KBM-7 (cell line): ENCODE measurements at places on chromosomes 13 and 19.
A peak's percentile ranks its signal among the peaks of the same experiment; 100 is the strongest.

DNA sequence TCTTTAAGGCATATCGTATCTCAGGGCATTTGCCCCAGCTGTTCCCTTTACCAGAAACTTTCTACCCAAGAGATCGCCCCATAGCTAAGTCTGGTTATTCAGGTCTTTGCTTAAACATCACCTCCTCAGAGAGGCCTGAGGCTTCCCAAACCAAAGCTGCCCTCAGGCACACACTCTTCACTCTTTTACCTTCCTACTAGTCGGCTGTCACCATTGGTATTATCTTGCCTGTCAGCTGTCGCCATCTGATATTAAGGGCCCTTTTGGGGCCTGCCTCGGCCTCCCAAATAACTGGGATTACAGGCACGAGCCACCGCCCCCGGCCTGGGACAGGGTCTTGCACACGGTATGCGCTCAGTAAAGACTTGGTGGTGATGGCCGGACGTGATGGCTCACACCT, 1.0 kb downstream of the GADD45GIP1 start:
- no peak for DNase-seq

DNA sequence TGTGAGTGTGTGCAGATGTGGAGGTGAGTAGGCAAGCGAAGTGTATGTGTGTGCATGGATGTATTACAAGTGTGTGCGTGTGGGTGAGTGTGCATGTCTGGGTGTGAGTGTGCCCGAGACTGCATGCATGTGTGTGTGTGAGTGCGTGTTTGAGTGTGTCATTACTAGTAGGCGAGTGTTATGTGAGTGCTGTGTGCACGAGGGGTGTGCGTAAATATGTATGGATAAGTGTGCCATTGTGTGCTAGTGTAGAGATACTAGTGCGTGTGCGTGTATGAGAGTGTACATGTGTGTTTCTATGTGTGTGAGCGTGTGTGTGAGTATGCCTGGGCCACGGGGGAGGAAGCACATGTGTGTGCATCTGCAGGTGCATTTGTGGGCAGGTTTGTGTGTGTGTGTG, 53.8 kb downstream of the CELF5 start:
- DNase-seq: no peak

GRCh38 chr13:31394506-31394905, 194.7 kb downstream of the B3GLCT start:
- no peak for DNase-seq

DNA sequence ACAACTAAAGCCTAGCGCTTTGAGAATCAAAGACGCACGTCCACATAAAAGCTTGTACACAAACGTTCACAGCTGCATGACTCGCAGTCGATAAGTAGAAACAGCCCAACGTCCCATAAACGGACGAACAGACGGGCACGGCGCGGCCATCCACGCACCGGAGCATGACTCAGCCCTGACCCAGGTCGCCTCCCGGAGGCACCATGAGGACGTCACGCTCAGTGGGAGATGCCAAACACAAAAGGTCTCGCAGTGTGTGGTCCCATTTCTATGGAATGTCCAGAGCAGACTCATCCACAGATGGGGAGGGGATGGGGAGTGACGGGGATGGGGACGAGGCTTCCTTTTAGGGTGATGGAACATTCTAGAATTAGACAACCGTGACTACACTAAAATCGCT, 9.4 kb downstream of the POLRMT start:
- DNase-seq: no peak

DNA sequence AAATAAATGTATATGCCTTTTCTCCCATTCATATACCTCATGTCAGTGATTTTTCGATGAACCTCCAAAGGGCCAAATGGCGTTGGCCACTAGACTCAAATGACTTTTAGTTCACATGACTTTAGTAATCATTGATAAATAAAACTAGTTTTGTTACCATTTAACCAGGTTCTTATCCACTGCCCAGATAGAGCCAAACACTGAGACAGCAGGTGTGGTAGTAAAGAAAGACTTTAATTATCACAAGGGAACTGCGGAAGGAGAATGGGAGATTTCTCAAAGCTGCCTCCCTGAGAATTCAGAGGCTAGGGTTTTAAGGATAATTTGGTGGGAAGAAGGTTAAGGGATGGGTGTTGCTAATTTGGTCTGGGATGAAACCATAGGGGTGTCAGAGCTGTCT, 19.4 kb upstream of the KBTBD6 start:
- DNase-seq: no peak

GRCh38 chr19:5154129-5154798, 185.4 kb downstream of the KDM4B start:
- peak; percentile 29 for DNase-seq

- peak; percentile 45 for DNase-seq
Measured at GRCh38 chr13:74040200-74040599, 94.0 kb downstream of the KLF12 start.

DNA sequence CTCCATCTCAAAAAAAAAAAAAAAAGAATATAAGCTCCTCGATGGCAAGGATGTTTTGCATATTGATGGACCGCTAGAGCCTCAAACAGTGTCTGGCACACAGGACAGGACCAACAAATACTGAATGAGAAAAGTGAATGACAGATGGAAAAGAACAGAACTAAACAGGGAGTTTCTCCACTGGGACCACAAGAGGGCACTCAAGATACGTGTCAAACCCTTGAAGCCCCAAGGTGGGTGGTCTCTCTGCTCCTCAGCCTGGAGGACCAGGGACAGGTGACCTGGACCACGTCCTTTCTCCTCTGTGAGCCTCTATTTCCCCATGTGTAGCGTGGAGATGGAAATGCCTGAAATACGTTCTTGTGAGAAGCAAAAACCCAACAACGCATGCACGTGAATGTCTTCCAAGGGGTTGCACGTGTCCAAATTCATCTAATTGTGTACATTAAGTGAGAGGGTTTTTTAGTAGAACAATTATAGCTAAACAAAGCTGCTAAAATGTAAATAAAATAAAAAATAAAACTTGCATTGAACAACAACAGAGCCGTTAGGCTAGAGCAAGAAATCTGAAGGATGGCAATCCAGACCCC, 5.7 kb upstream of the CDC42EP5 start:
- DNase-seq: peak; percentile 68

DNA sequence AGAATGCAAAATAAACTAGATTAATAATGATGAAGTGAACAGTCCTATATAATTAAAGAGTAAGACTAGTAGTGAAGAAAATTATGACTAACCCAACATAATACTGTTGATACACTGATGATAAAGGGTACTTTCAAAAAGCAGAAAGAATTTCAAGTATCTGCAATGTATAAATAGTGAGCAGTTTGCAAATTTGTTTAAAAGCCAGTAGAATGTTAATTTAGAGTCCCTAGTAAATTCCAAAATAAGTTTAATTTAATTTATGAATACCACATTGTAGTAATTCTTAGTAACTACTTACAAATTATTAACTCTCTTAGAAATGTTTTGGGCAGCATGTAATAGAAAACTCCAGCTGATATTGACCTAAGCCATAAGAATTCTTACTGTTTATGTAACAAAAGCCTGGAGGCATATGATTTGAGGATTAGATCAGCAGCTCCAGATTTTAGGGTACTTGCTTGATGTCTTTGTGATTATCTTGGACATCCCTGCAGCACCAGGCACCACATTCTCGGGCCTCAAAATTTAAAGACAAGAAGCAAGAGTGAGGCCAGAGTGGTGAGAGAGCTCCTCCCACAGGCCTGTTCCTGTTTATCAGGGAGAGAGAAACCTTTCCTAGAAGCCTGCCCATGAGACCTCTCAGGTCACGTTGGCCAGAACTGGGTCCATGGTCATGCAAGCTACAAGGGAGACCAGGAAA, 67.6 kb upstream of the TDRD3 start:
- peak; percentile 69 for DNase-seq

- no peak for DNase-seq
Measured at GRCh38 chr13:100381595-100382224, 206.9 kb downstream of the GGACT start.

DNA sequence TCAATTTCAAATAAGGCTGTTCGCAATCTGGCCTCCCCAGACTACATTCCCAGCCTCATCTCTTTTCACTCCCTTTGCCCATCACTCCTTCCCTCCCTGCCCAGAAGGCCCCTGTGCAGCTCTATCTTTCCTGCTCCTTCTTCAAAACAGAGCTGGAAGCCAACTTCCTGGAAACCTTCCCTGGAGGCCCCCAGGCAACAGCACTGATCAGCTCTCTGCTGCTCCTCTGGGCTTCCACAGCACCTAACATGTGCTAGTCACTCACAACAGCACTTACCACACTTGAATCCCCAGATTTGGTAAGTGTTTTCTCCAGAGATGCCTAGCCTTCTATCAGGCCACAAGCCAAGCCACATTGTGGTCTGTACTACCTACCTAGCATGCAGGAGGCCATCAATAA, 9.5 kb downstream of the SMAD9 start:
- DNase-seq: no peak

- DNase-seq: no peak
Measured at GRCh38 chr19:58033741-58034476, at the start of gene ZSCAN1. TSS of gene ZSCAN1 (plus strand) at chr19:58034025. CDS start at chr19:58037837, 3,812 bp downstream.

DNA sequence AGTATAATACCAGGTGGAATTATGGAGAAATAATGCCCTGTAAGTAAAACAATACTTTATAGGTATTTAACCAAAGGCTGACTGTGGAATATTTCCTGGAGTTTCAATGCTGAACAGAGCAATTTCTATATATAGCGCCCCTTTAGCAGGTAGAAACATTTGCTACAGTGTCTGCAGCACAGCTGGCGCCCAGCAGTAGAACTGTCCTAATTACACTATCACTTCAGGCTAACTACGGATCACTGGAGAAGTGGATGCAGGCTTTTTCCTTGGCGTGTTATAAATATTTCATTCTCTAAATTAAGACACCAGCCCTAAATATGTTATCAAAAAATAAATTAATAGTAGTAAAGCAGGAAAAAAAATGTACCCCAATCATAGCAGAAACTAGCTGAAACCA, 3.1 kb downstream of the SHISA2 start:
- no peak for DNase-seq

- no peak for DNase-seq
Measured at GRCh38 chr13:98677398-98677797, 75.1 kb downstream of the SLC15A1 start.

DNA sequence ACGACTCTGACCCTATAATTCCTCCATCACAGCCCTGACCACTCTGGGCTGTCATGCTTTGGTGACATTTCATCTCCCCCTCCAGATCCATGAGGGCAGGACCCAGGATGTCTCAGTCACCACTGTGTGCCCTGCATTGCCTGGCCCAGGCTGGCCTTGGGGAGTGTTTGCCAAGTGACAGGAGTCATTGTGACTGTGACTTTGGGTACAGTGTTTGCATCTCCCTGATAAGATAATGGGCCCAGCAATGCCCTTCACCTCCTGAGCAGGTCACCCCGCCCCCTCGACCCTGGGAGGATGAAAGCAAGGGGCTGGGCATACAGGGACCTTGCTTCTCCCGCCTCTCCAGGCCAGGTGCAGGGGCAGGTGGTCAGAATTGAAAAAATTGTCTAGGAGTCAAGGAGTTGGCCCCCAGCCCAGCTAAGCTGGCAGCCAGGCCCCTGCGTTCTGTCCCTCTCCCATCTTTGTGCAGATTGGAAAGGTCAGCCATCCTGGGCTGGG, 5.9 kb upstream of the ATP4A start:
- DNase-seq: no peak

- DNase-seq: no peak
Measured at GRCh38 chr13:75102001-75102716, 379.8 kb downstream of the TBC1D4 start.

DNA sequence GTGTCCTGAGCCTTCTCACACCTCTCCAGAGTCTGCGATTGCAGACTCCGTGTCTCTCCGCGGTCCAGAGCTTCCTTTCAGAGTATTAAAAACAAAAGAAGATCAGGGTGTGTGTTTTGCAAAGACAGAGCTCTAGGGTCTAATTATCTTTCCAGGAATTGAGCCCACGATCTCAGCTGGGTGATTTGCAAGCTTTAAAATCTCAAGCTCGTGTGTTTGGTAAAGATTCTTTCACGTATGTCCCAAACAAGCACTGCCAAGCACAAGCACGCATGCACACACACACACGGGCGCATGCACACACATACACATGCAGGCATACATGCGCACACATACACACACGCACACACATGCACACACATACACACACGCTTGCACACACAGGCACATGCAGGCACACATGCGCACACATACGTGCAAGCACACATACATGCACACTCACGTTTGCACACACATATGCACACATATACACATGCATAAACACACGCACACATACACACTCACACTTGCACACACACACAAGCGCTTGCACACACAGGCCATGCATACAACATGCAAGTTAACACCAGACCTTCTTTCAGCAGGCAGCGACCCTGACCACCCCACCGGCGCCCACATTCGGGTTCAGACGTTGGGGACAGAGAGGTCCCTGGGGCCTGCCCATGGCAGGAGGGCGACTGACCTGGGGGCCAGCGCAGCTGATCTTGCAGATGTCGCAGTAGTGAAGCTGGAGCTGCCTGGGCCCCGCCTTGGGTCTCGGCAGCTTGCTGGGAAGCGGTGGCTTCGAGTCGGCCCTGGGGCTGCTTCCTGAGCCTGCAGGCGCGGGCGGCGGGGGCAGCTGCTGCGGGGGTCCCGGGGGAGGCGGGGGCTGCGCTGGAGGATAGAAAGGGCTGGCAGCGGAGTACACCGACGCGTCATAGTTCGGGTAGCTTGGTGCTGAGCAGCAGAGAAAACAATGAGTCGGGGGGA, 37.9 kb downstream of the ZFR2 start:
- no peak for DNase-seq

GRCh38 chr13:97003071-97003470, 8.8 kb upstream of the OXGR1 start:
- DNase-seq: no peak

DNA sequence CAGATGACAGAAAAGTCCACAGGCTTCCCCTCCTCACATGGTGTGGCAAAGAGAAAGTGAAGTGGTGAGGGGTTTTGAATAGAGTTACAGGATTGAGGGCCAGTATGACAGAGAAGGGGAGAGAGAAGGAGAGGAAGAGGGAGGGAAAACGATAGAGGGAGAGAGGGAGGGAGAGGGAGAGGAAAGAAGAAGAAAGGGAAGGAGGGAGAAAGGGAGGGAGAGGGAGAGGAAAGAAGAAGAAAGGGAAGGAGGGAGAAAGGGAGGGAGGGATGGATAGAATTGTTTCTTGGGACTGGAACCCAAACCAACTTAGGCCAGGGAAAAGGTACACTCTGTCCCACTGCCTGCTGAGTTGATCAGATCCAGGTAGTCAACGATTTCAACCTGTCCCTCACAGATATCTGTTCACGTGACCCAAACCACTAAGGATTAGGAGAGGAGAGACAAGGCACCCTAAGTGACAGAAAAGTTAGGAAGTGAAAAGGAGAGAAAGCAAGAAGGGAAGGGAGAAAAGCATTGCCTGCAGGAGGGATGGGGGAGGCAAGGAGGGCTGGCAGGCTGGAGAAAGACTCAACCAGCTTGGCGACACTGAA, 8.1 kb upstream of the IGFL3 start:
- DNase-seq: no peak

DNA sequence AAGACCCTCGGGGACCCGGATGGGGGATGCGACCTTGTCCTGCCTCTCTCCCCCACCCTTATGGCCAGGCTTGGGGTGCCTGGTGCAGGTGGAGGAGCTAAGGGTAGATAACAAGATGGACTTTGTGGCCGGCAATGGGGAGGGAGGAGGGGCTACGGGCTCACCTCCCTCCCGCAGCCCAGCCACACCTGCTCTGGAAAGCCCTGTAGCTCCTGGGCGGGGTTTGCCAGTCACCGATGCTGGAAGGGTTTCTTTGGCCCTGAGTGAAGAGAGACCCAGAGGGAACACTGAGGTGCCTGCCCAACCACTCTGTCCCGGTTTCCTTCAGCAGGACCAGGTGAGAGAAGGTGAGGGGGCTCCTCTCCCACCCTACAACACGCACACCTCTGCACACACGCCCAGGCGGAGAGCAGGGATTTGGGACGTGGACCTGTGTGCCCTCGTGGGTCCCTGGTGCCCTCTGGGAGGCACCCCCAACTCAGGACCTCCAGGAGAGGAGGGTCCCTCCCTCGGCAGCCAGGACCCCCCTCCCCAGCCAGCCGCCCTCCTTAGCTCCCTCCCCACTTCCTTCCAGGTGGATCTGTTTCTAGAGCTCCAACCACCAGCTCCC, at the start of gene FUT2:
TSS of gene FUT2 (plus strand) at position 229 of the 610 bp plus-strand sequence. CDS start 6,986 bp downstream, outside the sequence.
- DNase-seq: no peak
